Activated CD4-positive, CD25-positive, alpha-beta regulatory T cell treated with anti-CD3 and anti-CD28 coated beads, Interleukin-2, amount 50 U/mL, for 24 hours (primary cell): ENCODE measurements at places on chromosomes 5 and 9.

GRCh38 chr5:123474228-123474627 lies 37.7 kb upstream of the CSNK1G3 start:
- ATAC-seq = no peak

- no peak for ATAC-seq
Observed at GRCh38 chr9:121688681-121689080, 37.2 kb downstream of the DAB2IP start.

DNA sequence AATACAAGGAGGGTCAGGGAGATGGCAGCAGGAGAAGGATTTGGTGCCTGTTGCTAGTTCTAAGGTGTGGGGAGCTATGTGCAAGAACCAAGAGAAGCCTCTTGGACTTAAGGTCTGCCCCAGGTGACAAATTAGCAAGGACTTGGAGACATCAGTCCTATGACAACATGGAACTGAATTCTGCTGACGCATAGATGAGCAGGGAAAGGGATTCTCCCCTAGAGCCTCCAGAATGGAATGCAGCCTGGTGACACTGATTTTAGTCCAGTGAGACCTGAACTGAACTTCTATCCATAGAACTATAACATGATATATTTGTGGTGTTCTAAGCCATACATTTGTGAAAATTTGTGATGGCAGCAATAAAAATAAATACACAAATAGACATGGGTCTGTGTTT lies 215.6 kb downstream of the ESM1 start:
- ATAC-seq = no peak

GRCh38 chr9:113935677-113936380 lies 59.7 kb downstream of the ZNF618 start:
- no peak for ATAC-seq

- no peak for ATAC-seq
Observed at GRCh38 chr9:98412101-98412842, 156.8 kb upstream of the TBC1D2 start.

DNA sequence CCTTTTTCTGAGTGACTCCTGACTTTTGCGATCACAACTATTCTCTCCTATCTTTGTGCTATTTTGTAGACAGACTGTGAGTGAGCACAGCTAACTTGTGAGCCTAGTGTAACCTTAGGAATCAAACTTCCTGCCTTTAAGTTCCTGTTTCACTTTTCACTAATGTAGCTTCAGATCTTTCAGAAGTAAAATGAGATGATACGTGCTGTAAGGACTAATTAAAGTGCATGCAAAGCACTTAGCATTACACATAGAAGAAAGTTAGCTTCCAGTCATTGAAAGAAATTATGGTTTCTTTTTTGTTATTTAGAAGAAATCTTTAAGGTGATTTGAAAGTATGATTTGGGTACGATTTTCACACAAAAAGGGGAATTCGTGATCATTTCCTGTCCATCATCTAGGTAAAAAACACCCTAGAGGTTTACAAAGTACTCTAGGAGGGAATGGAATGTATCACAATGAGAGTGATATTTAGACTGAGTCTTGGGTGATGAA lies 122.7 kb downstream of the ST8SIA4 start:
- peak; percentile 83 for ATAC-seq

DNA sequence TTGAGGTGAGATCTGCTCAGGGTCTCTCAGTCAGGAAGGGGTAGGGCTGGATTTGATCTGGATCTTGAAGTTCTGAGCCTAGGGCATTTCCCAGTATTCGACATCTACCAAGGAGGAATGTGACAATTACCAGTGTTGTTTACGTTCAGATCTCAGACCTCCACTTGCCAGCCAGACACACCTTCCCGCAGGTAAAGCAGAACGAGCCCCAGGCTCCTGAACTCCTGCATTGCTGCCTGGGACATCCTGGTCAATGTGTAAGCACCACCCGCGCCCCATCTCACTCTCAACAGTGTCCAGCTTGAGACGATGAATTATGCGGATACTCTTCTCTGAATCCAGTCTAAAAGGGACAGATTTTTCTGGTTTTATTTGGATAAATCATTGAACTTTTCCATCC lies 56.7 kb upstream of the PTCH1 start:
- ATAC-seq = no peak

GRCh38 chr5:72302171-72302570 lies 17.9 kb downstream of the MRPS27 start:
- no peak for ATAC-seq

DNA sequence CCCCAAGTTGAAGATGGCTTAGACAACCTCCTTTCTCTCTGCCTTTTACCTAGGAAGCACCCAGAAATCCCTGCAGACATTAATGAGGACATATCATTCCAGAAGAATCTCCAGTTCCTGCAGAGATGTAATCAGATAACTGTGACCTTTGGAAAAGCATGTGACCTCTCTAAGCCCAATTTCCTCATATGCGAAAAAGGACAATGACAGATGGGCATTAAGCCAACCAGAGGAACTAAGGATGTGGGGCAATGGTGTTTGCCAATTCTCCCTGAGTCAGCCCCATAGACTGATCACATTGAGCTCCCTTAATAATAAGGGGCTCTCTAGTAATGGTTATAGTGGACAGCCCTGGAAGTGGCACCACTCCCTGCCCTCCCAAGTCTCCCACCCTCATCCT lies 10.1 kb upstream of the FOXI1 start:
- no peak for ATAC-seq
